ENCODE measurements at places on chromosomes 3 and 15. TPM values are rescaled to one million over a fixed set of nuclear protein-coding genes. Genes with fewer than 3 reads are reported as not detected.
A peak's percentile ranks its signal among the peaks of the same experiment; 100 is the strongest.

Gene CLDN16
- not detected for total RNA-seq

DNA sequence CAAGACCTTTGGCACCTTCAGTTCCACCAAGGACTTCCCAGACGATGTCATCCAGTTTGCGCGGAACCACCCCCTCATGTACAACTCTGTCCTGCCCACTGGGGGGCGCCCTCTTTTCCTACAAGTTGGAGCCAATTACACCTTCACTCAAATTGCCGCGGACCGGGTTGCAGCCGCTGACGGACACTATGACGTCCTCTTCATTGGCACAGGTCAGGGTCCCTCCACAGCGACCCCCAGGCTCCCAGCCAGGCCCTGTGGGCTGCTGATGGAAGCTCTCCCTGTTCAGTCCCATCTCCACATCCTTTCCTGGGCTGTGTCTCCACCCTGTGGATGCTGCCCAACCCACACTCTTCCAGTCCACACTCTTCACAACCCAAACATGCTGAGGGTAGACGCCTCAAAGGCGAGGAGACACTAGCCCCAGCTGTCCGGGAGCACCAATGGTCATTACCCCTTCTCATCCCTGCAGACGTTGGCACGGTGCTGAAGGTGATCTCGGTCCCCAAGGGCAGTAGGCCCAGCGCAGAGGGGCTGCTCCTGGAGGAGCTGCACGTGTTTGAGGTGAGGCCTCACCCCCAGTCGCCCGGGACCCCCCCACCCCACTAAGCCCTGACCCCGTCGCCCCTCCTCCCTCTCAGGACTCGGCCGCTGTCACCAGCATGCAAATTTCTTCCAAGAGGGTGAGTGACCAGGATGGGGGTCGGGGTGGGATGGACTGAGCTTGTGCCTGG, 4.3 kb upstream of the LSMEM2 start:
- no peaks in the 10 kb centered on the region for H3K36me3 ChIP-seq
- H3K4me3 ChIP-seq = peak overlapping the region; percentile 44
- H3K27me3 ChIP-seq = peaks cover 27% of the 10 kb centered on the region
- no peak overlapping the region for H3K27ac ChIP-seq
- H3K4me1 ChIP-seq = peaks cover 32% of the 10 kb centered on the region
- DNase-seq = peak; percentile 88

Gene GPR176
- 0.27 TPM for total RNA-seq

- H3K4me3 ChIP-seq = no peak overlapping the region
- DNase-seq = no peak
- no peaks in the 10 kb centered on the region for H3K4me1 ChIP-seq
- no peaks in the 10 kb centered on the region for H3K36me3 ChIP-seq
- H3K27ac ChIP-seq = no peak overlapping the region
Observed at GRCh38 chr3:117734496-117734895, 1024.9 kb downstream of the TUSC7 start.

GRCh38 chr15:91783008-91783407, 70.5 kb upstream of the SLCO3A1 start:
- DNase-seq = no peak
- H3K27me3 ChIP-seq = peaks cover 21% of the 10 kb centered on the region
- H3K27ac ChIP-seq = no peak overlapping the region
- no peaks in the 10 kb centered on the region for H3K4me1 ChIP-seq

GRCh38 chr15:44804298-44805046, 68.1 kb downstream of the TRIM69 start:
- no peak for DNase-seq
- H3K27ac ChIP-seq = no peak overlapping the region
- H3K27me3 ChIP-seq = peaks cover 5% of the 10 kb centered on the region
- peaks cover 6% of the 10 kb centered on the region for H3K4me1 ChIP-seq
- no peaks in the 10 kb centered on the region for H3K36me3 ChIP-seq

GRCh38 chr3:19106307-19106706, 42.0 kb upstream of the KCNH8 start:
- H3K4me3 ChIP-seq = no peak overlapping the region
- H3K4me1 ChIP-seq = peaks cover 7% of the 10 kb centered on the region
- H3K27ac ChIP-seq = no peak overlapping the region
- H3K27me3 ChIP-seq = no peaks in the 10 kb centered on the region
- DNase-seq = no peak
- peaks cover 2% of the 10 kb centered on the region for H3K36me3 ChIP-seq

GRCh38 chr15:57495041-57495440, 96.7 kb upstream of the MYZAP start:
- H3K36me3 ChIP-seq = no peaks in the 10 kb centered on the region
- no peak overlapping the region for H3K4me3 ChIP-seq
- H3K27ac ChIP-seq = no peak overlapping the region
- H3K27me3 ChIP-seq = peaks cover 11% of the 10 kb centered on the region
- no peaks in the 10 kb centered on the region for H3K4me1 ChIP-seq
- no peak for DNase-seq

Gene ANKRD34C
- not detected for total RNA-seq
